ENCODE measurements at places on chromosomes 7 and 10.

- DNase-seq: no peak
Measured at GRCh38 chr10:17516376-17516775, 62.0 kb upstream of the ST8SIA6 start.

GRCh38 chr10:84200537-84201243, 6.4 kb downstream of the CDHR1 start:
- no peak for DNase-seq

DNA sequence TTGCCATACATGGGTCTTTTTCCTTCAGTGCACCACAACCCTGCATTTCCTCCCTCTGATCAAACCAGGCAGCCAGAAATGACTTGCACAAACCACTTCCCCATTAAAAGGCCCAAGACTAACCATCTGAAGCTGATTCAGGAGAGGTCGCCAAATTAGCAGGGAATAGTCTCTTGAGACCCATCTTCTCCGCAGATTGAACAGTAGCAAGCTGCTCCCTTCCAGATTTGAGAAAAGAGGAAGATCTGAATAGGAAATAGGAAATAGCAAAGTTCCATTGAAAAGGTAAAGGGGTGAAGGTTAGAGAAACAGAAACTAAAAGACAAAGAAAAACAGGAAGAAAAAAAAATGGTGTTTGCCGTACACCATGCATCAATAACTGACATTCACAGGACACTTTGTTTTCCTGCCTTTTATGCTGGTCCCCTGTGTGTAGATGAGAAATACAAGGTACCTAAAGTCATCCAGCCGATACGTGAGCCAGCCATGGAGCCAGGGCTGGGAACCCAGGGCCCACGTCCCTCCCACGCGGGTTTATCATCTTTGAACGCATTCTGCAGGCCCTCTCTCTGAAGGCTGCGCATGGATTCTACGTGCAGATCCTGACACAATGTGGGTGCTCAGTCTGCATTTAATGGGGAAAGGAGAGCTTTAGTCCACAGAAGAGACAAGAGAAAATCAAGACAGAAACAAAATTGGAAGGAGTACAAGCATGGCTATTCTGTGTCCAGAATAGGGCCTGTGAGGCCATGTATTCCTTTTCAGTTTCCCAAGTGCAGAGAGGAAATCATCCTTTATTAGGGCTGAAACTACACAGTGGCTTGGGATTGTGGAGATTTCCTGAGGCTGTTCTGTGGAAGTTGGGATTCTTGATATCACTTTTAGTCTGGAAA, 268.4 kb upstream of the NPVF start:
- DNase-seq: no peak

- DNase-seq: no peak
Measured at GRCh38 chr7:53993224-53993623, 549.0 kb upstream of the VSTM2A start.

DNA sequence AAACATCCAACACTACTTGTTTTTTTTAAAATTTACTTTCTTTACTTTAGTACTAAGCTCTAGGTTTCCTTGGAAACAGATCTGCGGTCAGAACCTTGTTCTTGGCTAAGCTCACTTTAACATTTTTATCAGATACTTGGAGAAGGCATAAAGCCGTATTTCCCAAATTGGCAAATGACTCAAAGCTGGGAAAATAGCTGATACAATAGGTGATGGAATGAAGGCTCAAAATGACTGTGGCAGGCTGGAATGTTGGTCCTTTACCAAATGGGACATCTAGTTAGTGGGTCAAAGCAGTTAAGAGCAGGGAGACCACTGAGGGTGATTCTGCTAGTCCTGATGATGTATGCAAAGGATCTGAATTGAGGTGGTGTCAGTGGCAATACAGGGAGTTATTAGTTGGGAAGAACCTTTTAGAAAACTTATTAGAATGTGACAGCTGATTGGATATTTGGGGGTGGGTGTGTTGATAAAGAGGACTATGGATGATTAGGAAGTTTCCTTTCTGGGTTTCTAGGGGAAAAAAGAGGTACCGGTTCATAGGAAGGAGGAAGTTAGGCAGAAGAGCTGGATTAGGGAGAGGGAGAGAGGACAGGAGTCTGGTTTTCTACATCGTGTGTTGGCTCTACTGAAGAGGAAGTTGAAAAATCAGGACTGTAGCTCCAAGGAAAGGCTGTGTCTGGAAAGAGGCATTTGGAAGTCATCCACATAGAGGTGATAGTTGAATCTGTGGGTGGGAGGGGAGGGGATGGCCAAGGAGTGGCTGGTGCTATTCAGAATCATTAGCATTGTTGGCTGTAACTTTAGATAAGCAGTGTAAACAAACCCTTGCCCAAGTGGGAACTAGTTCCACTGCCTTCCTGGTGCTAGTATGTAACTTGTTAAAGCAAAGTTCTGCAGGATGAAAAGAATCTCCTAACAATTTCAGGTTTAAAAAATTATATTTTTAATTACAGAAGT, 13.1 kb downstream of the PLCE1 start:
- no peak for DNase-seq

GRCh38 chr10:7988989-7989388, 65.5 kb upstream of the GATA3 start:
- no peak for DNase-seq

- DNase-seq: no peak
Measured at GRCh38 chr7:129796186-129796775, 156.5 kb downstream of the UBE2H start.

DNA sequence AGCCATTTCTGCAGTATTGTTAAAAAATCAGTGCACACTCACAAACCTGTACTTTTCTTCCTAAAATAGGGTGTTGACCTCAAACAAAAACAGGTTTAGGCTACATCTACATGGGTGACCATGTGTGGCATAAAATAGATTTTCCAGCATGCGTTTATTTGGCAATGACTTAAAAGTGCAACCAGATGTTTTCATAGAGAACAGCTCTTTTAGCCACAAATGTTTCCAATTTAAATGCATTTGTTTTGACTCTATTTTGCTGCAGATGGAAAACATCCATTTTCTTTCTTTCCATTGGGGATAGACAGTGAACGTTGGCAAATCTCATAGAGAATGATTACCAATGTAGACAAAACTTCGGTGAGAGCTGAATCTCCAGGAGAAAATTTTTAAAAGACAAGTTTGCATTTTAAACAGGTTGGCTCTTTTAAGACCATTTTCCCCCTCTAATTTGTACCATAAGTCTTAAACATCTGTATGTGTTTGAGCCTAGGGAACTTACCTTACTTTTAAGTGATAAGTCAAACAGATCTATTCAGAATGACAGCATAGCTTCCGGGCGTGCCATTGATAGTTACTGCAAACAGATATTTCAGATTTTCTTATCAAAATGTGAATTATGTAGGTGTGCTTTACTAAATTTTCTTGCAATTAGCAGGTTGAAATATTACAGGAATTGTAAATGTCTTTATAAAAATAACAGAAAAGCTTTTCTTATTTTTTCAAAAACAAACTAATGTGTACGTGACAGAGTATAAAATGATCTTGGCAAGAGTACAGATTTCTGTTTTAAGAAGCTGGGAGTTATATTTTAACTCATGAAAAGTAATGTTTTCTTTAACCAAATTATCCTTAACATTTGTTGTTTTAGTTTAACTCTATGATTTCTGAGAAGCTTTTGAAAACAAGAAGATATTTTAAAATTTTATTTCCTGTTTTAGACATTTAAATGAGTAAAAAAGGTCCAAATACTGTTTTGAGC, 144.9 kb downstream of the HGF start:
- DNase-seq: no peak

GRCh38 chr10:78715435-78715834, 353.3 kb upstream of the ZMIZ1 start:
- DNase-seq: no peak

DNA sequence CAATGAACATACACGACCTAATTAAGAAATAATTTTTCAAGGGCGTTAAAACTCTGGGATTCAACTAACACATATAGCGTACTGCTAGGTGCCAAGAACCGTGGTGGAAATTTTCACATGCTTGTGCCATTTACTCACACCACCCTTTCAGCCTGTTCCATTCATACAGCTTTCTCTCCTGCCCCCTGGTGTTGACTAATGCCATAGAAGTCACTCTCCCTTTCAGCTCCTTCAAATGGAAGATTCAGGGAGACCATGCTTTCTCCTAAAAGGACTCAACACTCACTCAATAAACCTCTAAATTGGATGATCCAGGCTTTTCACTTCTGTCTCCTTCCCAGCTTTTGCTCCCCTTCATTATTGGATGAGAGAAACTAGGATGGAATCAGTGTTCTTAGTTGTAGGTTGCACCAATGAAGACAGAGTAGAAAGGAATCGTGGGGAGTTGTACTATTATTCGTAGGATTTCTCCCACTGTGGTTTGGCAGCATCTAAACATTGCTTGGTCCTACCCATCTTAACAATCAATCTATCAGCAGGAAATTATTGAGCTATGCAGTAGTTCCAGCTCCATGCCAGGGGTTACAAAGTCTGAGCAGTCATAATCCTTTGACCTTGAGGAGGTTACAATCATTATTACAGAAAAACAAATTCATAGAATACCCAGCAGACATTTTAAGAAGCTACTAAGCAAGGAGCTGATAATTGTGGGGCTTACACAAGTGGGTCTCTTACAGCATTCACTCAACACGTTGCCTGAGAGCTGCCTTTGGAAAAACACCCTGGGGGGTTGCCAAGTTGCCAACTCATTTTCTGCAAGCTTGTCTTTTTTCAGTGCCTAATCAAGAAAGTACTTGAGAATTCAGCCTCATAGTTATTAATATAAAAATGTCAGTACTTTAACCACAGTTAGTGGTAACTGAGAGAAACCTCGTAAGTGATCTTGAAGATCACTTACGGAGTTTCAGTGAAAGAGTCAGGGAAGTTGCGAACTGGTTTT, 2.8 kb upstream of the PPP1R3C start:
- no peak for DNase-seq

DNA sequence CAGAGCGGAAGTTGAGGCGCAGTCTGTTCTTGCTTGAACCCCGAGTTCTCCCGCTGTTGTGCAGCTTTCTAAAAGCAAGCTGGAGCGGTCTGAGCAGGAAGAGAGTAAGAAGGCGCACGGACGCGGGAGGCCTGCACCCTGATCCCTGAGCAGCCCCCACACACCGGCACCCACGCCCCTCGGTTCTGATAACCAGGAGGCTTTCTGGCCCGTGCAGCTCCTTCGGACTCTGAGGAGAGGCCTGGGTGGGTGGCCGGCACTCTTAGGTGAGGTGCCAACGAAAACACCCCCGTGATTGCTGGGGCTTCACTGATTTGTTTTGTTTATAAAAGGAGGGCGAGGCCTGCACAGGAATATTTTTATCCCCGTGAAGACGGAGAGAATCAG, 28.9 kb downstream of the AMZ1 start:
- DNase-seq: no peak

- DNase-seq: no peak
Measured at GRCh38 chr7:20358762-20359282, 28.1 kb downstream of the ITGB8 start.

Measured in GM12892 (cell line).